IMR-90 (cell line): ENCODE measurements at places on chromosomes 16 and 17. TPM values are rescaled to one million over a fixed set of nuclear protein-coding genes. Genes with fewer than 3 reads are reported as not detected.
A peak's percentile ranks its signal among the peaks of the same experiment; 100 is the strongest.

DNA sequence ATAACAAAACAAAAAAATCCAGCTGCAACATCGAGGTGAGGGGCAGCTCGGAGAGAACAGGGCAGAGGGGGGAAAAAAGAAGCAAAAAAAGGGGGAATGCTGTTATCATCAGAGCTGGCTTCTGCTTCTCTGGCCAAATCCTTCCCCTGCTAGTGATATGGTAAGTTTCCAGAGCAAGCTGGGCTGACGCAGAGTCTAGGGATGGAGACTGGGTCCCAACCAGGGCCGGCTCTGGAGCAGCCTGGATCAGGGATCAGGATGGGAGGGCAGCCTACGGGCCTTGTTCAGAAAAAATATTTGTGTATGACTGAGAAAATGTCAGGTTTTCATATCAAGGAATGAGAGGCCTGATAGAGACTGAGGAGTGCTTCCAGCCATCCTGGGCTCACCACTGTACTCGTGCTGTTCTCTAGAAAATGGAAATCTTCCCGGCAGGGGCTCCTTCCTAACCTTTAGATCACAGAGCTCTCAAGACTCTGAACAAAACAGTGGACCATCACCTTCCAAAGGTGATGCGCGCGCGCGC is 726 bp upstream of the C1QTNF1 start:
- DNase-seq = no peak

GRCh38 chr16:9286930-9287329 is 195.5 kb downstream of the HAPSTR1 start:
- DNase-seq = no peak

- peak; percentile 10 for DNase-seq
These were observed 90.9 kb upstream of the PLCG2 start for GRCh38 chr16:81688182-81688581.

Gene CASKIN1
- not detected in 2 replicates for total RNA-seq

Gene TLCD2
- 0.72 and 0.83 TPM in 2 replicates for total RNA-seq

GRCh38 chr16:66473051-66473571 is 46.0 kb downstream of the BEAN1 start:
- DNase-seq = no peak

- no peak for DNase-seq
These were observed 6.1 kb downstream of the ZG16 start for GRCh38 chr16:29784157-29784556.

Gene SHPK
- 12.8 and 14.3 TPM in 2 replicates for total RNA-seq

Gene ALG1
- 34.7 and 41.0 TPM in 2 replicates for total RNA-seq

DNA sequence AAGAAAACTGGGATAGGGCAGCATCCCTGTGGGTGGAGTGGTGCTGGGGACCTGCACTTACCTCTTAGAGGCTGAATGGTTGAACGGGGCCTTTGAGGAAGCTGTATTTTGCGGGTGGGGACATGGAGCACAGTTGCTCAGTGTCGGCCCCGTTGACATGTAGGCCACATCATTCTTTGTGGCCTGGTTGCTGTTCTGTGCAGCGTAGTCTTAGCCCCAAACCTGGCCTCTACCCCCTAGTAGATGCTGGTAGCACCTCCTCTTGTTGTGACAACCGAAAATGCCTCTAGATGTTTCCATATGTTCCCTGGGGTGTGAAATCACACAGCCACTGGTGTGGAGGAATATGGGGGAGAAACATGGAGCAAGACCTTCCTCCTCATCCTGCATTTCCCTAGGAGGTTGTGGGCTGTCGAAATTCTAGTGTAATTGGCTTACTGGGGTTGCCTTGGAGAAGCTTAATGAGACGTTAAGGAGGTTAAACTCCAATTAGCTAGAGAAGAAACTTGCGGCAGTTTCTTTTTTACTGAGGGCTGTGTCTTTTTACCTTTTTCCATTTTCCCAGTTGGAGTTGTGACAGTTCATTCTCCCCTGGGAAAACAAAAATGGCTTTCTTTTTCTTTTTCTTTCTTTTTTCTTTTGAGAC is 9.4 kb downstream of the ABCC1 start:
- no peak for DNase-seq

Gene MYH1
- not detected in 2 replicates for total RNA-seq

Gene ESRP2
- total RNA-seq = under 0.01 TPM in 1 of 2 replicates, not detected in the other

DNA sequence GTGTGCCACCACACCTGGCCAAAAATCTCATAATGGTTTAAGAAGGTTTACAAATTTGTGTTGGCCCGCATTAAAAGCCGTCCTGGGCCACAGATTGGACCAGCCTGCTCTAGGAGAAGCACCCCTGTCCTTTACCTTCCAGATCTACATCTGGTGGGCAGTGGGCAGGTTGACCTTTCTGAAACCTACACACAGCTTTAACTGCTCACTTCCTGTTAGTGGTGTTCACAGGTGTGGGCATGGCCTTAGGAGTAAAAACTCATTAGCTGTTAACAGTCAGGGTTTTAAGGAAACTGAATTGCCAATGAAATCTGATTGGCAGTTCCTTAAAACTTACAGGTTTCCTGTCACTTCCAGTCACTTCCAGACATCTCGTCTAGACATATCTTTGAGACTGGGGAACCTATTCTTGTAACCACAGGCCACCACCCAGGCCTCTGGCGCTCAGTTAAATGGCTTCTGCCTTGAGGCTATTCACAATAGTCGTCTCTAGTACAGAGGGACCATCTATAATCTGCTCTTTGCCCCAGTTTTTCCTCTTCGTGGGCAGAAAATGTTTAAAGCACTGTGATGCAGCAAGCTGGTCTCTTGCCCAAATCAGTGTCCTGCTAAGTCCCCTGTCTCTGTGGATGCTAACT is 29.3 kb downstream of the GNGT2 start:
- DNase-seq = no peak

- DNase-seq = no peak
These were observed 11.4 kb downstream of the NDUFAF8 start for GRCh38 chr17:81250286-81251093.

DNA sequence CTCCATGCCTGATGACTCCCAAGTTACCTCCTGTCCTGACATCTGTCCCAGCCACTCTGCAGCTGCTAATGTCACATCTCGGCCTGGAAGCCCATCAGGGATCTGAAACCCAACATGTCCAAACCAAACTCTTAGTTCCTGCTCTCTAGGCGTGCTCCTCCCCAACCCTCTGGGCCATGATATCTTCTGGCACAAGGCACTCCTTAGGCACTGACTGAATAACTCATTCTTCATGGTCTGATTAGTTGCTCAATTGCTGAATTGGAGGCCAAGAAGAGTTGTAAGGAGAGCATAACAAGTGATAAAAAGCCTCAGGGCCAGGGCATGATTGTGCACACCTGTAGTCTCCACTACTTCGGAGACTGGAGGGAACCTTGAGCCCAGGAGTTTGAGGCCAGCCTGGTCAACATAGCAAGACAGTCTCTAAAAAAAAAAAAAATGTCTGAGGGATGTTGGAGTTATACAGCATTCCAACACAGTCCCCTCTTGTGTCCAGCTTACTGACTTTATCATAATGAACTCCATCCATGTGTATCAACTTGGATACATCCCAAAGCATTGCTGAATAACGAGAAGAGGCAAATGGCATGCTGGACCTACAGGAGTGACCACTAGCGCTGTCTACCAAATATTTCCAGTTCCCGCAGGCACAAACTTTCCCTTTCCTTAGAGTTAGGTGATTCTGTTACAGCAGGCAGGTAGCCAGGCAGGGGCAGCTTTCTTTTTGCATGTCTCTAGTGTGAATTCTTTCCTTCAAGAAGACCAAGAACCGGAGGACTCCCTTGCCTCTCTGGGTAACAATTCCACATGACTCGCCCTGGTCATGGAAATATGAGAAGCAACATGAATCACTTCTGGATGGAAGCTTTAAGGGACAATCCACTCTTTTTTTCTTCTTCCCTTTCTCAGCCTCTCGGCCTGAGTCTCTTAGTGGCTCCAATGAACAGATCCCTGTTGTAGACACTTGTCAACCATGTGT is 18.1 kb upstream of the SHCBP1 start:
- DNase-seq = peak; percentile 73

Gene EVPLL
- not detected in 2 replicates for total RNA-seq

Gene KIF2B
- total RNA-seq = not detected in 2 replicates

- DNase-seq = no peak
These were observed 15.9 kb downstream of the IRX3 start for GRCh38 chr16:54270711-54271110.

DNA sequence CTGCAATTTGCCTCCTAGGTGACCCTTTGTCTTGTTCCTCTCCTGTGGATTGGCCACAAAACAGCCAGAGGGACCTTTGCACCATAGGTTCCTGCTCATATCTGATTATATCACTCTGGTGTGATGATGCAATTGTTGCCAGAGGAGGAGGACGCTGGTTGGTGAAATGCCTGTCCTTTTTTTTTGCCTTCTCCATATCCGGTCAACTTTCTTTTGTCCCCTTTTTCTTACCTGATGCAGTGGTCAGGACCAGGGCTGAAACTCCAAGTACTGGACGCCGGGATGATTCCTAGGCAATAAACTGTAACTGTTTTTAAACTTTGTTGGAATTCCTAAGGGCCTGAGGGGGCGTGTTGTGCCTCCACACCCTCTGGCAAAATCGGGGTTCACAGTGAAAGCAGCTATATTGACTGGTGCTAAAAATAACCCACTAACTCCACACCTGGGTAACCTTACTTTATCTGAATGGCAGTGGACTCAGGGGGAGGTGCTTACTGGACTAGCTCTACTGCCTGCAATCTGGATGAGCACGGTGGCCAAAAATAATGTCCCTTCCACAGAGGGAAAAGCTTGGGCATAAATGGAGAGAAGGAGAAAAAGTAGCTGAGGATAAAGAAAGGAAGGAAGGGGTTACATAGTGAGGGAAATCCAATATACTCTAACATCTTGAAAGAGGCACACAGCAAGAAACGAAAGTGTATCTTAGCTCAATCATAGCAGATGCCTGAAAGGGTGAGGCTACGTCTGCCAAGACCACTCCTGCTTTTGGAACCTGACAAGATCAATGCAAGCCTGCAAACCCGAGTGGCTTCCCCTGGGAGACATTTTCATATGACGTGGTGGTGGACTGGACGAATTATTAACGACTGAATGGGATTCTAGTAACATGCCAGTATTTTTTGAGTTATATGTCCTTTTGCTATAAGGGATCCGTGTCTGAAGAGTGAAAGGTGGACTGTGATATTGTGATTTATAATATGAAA is 28.4 kb upstream of the ZNF423 start:
- no peak for DNase-seq

DNA sequence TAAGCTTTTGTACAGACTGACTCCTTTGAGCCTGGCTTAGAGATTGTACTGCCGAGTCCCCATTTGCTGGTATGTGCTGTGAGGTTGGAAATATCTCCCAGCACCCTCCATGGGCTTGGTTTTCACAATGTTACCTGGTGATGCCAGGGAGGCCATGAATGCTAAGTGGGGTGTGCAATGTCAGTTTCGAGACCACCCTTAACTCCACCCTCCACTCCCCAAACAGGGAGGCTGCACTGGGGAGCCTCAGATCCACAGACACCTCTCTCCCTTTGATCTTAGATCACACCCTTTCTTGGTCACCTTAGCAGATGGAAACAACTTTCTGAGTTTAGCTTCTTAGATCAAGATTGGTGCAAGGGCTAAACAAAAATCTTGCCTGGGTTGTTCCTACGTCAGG is 28.6 kb upstream of the PIK3R6 start:
- DNase-seq = no peak

- no peak for DNase-seq
These were observed 34.9 kb upstream of the CACNG5 start for GRCh38 chr17:66799849-66800537.
